CD4-positive, alpha-beta T cell treated with Interleukin-4 for 4 hours (primary cell): ENCODE measurements at places on chromosomes 7 and 10.
A peak's percentile ranks its signal among the peaks of the same experiment; 100 is the strongest.

DNA sequence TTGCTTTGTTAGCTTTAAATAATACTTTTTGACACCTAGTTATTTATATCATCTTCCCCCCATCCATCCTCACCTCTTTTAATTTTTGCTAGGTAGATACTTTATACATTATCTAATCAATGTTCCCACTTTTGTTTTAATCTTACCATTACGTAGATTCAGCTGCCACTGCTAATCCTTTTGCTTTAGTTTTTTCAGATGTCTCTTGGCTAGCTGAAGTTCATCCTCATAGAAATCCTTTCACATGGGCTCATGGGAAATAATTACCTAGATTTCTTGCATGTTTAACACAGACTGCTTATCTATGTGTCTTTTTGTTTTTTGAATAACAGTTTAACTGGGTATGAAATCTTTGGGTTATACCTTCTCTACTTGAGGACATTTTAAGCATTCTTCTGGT, 60.1 kb downstream of the ZNRF2 start:
- DNase-seq = no peak

DNA sequence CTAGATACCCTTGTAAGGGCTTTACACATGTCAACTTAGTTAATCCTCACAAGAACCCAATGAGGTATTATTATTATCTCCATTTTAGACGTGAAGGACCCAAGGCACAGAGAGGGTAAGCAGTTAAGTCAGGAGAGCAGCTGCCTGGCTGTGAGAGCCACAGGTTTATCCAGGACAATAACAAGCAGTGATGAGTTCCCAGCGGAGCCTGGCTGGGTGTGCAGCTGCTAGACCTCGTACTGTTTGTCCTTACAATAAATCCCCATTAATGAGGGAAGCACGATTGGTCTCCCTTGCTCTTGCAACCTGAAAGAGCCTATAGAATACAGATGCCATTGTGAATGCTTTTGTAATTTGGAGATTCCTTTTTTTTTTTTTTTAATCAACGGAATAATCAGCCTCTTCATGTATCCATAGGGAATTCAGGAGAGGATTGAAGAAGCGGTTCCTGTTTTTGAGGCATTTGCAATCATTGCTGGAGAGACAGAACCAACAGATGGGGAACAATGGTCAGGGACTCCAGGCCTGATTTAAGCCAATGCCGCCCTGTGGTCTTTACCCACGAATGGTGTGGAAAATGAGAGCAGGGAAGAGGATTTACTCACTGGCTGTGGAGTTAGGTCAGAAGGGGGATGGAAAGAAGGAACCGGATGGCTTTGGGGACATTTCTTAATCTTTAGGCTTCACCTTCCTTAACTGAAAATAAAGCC, 12.3 kb upstream of the ASB4 start:
- DNase-seq = no peak

GRCh38 chr10:124666494-124666893, 77.7 kb downstream of the FAM53B start:
- DNase-seq = no peak

- DNase-seq = no peak
Observed at GRCh38 chr10:19904202-19904661, 88.0 kb downstream of the PLXDC2 start.

- peak; percentile 77 for DNase-seq
Observed at GRCh38 chr7:87312215-87312865, 33.1 kb upstream of the CROT start.

DNA sequence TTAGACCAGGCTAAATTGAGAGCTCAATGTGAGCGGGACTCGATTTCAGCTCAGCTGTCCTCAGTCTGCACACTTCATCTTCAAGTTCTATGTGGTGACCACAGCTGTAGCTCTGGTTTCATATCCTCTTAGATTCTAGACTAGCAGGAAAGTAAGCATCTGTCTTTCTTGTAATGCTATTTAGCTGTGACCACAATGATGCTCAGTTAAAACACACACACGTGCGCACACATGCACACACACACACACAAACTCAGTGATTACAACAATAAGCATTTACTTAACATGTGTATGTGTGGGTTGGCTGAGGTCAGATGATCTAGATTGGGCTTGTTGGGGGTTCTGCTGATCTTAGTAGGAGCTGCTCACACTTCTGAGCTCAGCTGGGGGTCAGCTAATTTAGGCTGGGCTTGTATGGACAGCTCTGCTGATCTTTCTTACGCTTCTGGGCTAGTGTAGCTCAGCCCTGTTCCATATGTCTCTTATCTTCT, 82.5 kb downstream of the ZNF365 start:
- DNase-seq = no peak

- no peak for DNase-seq
Observed at GRCh38 chr7:25638590-25639244, 410.4 kb upstream of the NPVF start.

DNA sequence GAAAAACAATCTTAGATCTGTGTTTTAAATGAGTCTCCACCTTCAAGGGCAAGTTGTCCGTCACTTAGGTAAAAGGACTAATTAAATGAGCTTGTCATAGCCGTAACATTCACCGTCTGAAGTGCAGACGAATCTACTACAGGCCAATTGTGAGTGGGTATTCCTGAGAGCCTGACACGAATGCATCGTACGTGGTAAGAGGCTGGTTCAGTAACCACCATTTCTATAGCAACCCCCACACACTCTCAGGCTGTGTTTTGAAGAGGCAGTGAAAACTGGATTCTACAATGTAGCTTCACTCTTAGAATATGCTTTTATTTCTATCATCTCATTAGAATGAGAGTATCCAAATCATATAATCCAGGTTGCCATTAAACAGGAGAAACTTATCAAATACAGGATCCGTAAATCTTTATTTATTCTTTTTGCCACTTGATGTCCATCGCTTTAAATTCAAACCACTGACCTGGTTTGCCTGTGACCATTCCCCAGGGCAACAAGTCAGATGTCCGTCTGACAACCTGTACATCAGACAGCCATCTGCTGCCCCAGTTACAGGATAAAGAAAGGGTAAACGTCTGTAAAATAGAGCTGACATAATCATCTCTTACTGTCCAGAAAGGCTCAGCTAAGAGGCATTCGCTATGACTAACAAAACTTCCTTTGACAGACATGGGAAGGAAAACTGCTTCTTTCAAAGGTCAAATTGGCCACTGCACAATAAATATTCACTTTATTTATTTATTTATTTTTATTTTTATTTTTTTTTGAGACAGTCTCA, 70.3 kb upstream of the NMT2 start:
- DNase-seq = no peak

- no peak for DNase-seq
Observed at GRCh38 chr10:99850767-99851340, 68.4 kb downstream of the ABCC2 start.

DNA sequence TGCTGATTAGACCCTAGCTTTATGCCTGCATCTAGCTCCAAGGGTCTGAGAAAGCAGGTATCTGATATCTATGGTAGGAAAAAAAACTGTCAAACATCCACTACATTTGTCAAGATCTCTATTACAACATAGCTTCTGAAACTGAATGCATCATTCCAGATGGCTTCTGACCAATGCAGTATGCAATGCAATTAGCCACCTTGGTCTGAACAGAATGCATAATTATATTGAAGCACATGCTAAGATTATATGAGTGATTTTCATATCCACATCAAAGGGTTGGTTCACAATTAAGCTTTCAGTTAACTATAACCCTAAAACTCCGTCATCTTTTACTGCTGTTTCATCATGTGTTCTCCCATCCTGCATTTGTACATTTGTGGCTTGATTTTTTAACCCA, 271.4 kb downstream of the POLR1F start:
- no peak for DNase-seq

DNA sequence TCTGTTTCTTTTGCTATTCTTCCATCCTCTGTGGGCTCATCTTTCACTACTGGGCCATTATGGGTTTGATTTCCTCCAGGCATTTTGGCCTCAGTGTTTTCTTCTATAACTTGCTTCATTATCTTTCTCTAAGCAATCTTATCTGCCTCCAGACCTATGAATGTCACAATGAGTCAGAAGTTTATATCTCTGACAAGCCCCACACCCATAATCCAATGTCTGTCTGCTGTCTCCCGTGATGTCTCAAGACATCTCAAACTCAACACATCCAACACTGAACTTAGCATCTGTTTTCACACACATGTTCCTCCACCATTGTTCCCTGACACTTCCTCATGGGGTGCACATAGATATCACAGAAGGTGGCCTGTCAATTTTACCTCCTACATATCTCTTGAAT, 46.7 kb upstream of the RHOBTB1 start:
- DNase-seq = no peak

DNA sequence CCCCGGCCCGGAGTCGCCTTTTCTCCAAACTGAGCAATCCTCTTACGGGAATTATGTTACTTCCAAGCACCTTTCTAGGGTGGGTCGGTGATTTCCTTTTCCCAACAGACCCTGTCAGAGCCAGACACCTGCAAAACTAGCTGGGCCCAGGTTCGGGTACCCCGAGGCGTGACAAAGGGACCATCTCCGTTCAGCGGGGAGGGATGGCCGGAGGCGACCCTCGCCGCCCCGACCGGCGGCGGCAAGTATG, 445 bp downstream of the PPA1 start:
- DNase-seq = no peak

- DNase-seq = no peak
Observed at GRCh38 chr10:24513155-24513554, 210.5 kb downstream of the ARHGAP21 start.

- DNase-seq = no peak
Observed at GRCh38 chr10:76433161-76434005, 1002.0 kb downstream of the LRMDA start.

GRCh38 chr7:52862321-52862720, 173.1 kb upstream of the POM121L12 start:
- DNase-seq = no peak

DNA sequence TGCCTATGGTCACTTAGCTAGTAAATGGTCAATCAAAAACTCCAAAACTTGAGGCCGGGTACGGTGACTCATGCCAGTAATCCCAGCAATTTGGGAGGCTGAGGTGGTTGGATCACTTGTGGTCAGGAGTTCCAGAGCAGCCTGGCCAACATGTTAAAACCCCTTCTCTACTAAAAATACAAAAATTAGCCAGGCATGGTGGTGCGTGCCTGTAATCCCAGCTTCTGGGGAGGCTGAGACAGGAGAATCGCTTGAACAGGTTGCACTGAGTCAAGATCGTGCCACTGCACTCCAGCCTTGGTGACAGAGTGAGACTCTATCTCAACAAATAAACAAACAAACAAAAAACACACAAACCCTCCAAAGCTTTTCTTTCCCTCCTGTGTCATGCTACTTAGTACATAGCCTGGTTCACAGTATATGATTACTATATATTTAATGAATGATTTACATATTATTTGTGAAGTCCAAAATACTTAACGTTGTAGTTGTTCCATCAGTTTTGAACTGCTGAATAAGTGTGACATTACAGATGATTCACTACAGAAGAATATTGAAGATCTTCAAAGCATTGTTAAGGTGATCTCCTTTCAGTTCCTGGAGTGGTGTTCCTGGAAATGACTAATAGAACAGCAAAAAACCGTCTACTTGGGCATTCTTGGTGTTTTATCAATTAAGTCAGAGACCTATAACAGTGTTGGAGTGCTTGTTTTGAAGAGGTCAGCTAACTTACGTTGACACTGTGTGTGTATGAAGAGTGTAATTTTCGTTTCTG, 72.9 kb downstream of the ADK start:
- DNase-seq = peak; percentile 55

DNA sequence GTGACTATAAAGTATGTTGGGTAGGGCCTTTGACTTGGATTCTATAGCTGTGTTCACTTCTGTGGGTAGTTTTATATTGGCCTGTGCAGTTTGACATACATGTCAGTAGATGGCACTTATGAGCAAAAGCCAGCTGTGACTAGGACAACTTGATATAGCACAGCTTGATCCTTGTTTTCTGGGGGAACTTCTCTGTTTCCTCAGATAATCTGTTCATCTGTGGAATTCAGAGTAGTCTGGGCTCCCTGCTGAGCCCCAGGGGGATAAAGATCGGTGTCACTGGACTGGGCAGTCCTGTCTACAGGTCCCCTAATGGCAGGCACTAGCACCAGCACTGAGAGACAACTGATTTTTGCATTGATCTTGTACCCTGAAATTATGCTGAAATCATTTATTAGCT, 25.4 kb downstream of the CYP2C9 start:
- DNase-seq = no peak

GRCh38 chr10:33739031-33739430, 404.6 kb upstream of the NRP1 start:
- DNase-seq = no peak
